ENCODE measurements at places on chromosomes 5 and 9.

- no peak for DNase-seq
Observed at GRCh38 chr5:96909435-96909834, 26.4 kb upstream of the LNPEP start.

- DNase-seq = no peak
Observed at GRCh38 chr9:89097219-89097618, 81.4 kb downstream of the SHC3 start.

DNA sequence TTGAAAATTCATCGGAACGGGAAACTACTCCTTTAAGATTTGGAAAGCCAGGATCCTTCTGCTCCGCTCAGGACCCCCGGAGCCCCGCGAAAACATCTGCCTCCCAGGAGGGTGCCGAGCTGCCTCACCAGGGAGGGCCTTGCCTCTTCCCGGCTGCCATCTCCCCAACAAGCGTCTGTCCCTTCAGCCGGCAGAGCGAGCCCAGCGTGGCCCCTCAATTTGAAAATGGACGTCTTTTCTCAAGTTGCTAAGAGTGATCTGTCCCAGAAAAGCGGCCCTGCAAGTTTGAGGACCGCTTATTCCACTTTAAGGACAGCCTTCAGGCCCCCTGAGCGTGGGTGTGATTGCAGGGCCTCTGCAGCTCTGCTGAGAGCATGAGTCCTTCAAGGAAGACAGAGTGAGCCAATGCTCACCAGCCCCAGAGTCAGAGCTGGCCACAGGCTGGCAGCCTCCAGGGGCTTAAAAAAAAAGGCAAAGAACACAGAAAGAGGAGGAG, 101.3 kb downstream of the PHF2 start:
- DNase-seq = no peak

DNA sequence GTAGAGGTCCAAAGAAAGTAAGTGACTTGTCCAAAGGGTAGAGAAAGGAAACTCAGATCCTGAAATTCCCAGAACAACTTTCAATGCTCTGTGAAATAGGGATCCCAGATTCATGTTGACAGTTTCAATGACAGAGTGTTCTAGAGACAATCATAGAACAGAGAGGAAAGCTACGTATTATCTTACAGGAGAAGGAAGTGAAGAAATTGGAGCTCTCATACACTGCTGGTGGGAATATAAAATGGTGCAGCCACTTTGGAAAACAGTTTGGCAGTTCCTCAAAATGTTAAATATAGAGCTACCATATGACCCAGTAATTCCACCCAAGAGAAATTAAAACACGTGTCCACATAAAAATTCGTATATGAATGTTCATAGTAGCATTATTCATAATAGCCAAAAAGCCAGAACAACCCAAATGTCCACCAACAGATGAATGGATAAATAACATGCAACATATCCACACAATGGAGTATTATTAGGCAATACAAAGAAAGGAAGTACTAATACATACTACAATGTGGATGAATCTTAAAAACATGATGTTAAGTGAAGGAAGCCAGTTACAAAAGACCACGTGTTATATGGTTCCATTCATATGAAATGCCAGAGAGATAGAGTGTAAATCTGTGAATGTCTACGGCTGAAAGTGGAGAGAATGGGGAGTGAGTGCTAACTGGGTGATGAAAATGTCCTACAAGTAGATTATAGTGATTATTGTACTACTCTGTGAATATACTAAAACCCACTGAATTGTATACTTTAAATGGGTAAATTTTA, 197.1 kb downstream of the NTRK2 start:
- DNase-seq = no peak

GRCh38 chr9:33128570-33128969, 38.6 kb downstream of the B4GALT1 start:
- no peak for DNase-seq

DNA sequence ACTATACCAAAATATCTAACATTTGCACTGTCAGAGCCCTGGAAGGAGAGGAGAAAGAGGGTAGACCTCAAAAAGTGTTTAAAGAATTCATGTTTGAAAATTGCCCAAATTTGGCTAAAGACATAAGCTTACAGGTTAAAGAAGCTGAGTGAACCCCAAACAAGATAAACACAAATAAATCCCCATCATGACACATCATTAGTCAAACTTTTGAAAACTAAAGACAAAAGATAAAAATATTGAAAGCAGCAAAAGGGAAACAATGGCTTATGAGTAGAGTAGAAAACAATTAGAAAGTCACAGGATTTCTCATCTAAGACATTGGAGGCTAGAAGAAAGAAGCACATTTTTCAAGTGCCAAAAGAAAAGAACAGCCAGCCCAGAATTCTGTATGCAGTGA, 6.1 kb upstream of the UBLCP1 start:
- no peak for DNase-seq

GRCh38 chr9:112552229-112553056, 65.8 kb downstream of the KIAA1958 start:
- no peak for DNase-seq

DNA sequence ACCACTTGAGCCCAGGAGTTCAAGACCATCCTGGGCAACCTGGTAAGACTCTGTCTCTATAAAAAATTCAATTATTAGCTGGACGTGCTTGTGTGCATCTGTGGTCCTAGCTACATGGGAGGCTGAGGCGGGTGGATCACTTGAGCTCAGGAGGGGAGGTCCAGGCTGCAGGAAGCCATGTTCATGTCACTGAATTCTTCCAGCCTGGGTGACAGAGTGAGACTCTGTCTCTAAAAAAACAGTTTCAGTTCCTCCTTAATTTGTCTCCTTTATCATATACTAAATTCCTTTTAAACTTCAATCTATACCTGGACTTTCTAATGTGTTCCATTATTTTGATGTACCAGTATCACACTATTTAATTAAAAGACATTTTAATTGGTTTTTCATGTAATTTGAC, 422.2 kb upstream of the TLE4 start:
- no peak for DNase-seq

- no peak for DNase-seq
Observed at GRCh38 chr5:88761269-88761850, 121.6 kb downstream of the MEF2C start.

DNA sequence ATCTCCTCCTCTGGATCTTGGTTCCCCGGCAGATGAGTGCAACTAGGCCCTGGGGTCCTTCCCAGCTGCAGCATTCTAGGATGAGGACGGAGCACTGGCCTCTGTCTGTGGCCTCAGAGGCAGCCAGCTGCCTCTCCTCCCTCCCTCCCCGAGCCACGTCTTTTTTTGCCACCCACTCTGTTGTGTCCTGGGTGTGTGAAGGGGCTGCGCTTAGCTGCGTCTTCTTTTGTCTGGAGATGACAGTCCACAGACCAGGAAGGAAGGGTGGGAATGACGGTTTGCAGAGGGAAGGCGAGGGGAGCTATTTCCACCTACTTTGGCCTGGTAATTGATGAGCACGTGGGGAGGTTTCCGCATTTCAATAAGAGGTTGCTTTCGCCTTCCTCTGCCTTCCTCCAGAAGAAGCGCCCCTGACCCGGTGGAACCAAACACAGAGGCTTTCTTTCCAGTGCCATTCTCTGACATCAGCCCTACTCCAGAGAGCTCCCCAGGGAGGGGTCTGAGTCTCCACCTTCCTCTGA, 34.5 kb upstream of the GABRP start:
- no peak for DNase-seq

DNA sequence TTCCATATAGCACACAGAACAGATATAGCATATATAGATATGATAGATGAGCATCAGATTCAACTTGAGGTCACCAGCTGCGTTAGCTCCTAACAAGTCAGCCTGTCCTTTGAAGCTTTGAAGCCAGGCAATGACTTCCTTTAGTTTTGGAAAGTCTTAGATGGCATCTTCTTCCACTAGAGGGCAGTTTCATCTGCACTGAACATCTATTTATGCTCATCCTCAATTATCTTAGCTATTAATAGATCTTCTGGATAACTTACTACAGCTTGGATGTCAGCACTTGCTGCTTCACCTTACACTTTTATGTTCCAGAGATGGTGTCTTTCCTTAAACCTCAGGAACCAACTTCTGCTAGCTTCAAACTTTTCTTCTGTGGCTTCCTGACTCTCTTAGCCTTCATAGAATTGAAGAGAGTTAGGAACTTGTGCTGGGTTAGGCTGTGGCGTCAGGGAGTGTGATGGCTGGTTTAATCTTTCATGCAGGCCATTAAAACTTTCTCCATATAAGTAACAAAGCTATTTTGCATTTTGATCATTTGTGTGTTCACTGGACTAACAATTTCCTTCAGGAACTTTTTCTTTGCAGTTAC, 1401.4 kb downstream of the EFNA5 start:
- no peak for DNase-seq

- no peak for DNase-seq
Observed at GRCh38 chr5:84384604-84385575, at the start of gene EDIL3. EDIL3 (minus strand) TSS chr5:84384880; CDS start chr5:84384374, 506 bp downstream.

GRCh38 chr5:56175488-56175887, 57.6 kb downstream of the ANKRD55 start:
- no peak for DNase-seq

GRCh38 chr9:107283623-107284616, 841 bp downstream of the RAD23B start:
- DNase-seq = no peak

DNA sequence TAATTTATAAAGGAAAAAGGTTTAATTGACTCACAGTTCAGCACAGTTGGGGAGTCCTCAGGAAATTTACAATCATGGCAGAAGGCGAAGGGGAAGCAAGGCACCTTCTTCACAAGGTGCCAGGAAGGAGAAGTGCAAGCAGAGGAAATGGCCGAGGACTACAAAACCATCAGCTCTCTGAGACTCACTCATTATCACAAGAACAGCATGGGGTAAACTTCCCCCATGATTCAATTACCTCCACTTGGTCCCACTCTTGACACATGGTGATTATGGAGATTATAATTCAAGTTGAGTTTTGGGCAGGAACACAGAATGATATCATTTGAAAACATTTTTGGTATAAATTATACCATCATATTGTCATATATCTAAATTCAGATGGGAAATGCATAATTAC, 934.7 kb downstream of the CDH12 start:
- no peak for DNase-seq

DNA sequence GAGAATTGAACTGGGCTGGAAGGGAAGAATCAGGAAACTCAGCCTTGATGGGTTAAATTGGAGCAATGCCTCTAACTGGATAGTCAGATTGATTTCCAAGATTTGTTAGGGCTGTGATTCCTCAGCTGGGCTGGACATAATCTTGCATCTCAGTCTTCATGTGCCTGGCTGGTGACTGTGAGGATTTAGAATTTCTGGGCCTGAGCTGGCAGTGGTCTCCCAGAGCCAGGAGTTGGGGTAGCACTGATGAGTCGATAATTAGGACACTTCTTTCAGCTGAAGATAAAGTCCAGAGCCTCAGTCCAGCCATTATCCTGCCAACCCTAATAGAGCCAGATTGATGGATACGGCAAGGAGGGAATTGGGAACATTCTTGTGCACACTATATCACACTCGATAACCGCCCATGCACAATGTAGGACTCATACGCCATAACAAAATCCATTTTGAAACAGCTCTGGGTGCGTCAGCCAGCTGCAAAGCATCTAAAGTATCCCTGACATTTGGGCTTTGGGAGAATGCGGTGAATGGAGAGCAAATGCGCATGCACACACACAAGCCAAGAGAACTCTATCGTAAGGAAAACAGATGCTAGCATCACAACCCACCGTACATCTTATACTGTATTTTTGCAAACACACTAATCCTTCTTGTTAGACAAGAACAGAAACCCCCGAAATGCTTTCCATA, 405.1 kb upstream of the KLF4 start:
- DNase-seq = no peak

DNA sequence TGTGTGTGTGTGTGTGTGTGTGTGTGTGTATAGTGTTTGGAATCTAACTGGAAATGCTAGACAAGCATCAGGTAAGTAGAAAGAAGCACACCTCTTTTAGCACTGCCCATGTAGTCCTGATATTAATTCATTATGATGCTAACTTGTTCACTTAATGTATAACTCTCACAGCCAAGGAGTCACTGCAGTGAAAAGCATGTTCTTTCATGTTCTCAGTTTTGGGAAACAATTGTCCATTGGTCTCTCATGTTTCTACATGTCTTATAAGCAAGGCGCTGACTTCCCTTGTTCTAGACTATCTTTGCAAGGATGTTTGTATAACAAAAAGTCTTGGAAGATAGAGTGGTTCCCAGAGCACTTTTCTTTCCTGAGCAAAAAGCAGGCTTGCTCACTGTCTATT, 148.8 kb upstream of the TNPO1 start:
- no peak for DNase-seq

DNA sequence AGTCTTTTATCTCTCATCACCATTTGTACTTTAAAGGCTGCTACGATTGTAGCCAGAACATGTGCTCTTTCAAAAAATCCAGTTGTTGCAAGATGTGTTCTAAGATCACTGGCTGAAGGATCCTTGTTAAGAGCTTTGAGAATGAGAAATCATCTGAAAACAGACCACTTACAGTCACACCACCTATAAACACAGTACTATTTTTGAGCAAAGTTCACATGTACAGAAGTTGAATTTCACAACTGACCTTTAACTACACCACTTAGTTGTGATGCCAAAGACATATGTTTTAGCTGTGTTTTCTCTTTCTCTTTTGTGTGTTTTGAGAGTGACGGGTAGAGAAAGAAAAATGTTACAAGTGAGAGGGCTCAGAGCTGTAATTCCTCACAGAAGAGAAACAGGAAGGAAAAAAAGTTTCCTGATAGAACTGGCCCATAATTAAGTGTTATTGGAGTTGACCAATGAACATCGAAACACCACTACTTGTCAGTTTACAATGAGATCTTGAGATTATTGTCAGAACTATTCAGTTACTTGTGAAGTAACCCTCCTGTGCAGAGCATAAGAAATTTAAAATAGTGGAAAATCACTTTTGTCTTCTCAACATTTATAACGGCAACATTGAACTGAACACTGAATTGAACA, 245.4 kb downstream of the MLLT3 start:
- DNase-seq = no peak

- no peak for DNase-seq
Observed at GRCh38 chr9:134915046-134915985, 2.4 kb downstream of the FCN1 start.

GRCh38 chr5:55338810-55339243, 31.0 kb downstream of the MTREX start:
- DNase-seq = no peak

- no peak for DNase-seq
Observed at GRCh38 chr5:124060011-124060410, 548.0 kb downstream of the CSNK1G3 start.

All from stimulated activated CD4-positive, alpha-beta T cell treated with anti-CD3 and anti-CD28 coated beads, Interleukin-1b, Interleukin-23, amount 100 ng/mL, for 1 hour (primary cell).